Trophoblast cell (in vitro differentiated cells and primary cell): ENCODE measurements at places on chromosomes 3 and 15.
A peak's percentile ranks its signal among the peaks of the same experiment; 100 is the strongest.

DNA sequence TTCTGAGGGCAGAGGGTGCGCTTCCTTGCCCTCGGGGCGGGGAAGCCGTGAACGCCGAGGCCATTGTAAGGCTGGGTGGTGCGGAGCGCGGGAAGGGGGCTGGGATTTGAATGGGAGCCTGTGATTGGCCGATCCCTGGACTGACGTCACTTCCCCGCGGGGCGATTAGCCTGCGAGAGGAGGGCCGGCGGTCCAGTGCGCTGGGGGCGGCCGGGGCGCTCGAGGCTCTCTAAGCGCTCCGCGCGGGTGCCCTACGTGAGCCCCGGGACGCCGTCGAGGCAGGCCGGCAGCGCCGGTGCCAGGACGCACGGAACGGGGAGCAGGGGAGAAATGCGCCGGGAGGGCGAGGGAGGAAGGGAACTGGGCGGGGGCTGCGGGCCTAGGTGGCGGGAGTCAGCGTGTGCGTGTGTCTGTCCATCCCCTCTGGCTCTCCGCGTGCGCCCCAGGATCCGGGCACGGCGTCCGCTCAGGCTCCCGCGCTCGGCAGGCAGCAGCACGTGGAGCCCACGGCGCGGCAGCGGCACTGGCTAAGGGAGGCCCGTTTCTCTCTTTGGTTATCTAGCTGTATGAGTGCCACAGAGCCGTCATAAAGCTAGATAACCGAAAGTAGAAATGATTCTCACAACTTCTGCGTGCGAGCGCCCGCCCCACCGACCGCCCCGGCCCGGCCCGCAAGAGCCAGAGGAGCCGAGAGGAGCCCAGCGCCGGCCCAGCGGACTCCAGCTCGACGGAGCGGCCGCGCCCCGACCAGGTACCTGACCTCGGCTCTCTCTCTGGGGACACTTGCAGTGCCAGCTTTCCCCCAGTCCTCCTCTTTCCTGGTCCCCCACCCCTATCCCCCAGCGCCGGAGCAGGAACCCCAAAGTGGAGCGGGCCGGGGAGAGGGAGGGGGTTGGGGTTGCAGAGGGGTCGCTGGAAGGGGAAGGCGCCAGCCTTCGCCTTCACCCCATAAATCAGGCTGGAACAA lies 33.1 kb upstream of the POLG start:
- H3K4me3 ChIP-seq, result no peak overlapping the region
- peak; percentile 96 for DNase-seq
- H3K27me3 ChIP-seq, result peaks cover 97% of the 10 kb centered on the region
- no peaks in the 10 kb centered on the region for H3K36me3 ChIP-seq
- H3K4me1 ChIP-seq, result no peaks in the 10 kb centered on the region

GRCh38 chr15:96767703-96768434 lies 437.4 kb downstream of the NR2F2 start:
- H3K4me1 ChIP-seq, result peaks cover 10% of the 10 kb centered on the region
- DNase-seq, result peak; percentile 94
- peak overlapping the region; percentile 67 for H3K27ac ChIP-seq

DNA sequence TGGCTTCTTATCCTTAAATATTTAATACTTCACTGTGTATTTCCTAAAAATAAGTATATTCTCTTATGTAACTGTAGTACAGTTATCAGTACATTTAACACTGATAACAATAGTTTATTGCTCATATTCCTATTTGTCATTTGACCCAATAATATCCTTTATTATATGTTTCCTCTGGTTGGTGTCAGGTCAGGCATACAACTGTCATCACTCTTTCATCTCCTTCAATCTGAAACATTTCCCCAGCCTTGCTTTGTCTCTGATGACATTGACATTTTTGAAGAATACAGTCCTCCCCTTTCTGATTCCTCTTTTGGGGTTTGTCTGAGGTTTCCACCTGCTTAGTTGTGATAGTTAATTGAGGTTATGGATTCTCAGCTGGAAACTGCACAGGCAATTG lies 27.8 kb downstream of the PLEKHO2 start:
- DNase-seq, result no peak
- no peak overlapping the region for H3K4me3 ChIP-seq
- no peaks in the 10 kb centered on the region for H3K27me3 ChIP-seq
- H3K36me3 ChIP-seq, result peaks cover 20% of the 10 kb centered on the region
- peaks cover 13% of the 10 kb centered on the region for H3K4me1 ChIP-seq
- no peak overlapping the region for H3K27ac ChIP-seq

- no peaks in the 10 kb centered on the region for H3K27me3 ChIP-seq
- DNase-seq, result no peak
- no peak overlapping the region for H3K27ac ChIP-seq
Measured at GRCh38 chr3:9911863-9912262, 5.0 kb upstream of the IL17RC start.

- no peaks in the 10 kb centered on the region for H3K27me3 ChIP-seq
- no peak for DNase-seq
- H3K4me1 ChIP-seq, result no peaks in the 10 kb centered on the region
- no peak overlapping the region for H3K27ac ChIP-seq
- H3K4me3 ChIP-seq, result no peak overlapping the region
Measured at GRCh38 chr3:43629257-43629656, 7.4 kb upstream of the ANO10 start.

DNA sequence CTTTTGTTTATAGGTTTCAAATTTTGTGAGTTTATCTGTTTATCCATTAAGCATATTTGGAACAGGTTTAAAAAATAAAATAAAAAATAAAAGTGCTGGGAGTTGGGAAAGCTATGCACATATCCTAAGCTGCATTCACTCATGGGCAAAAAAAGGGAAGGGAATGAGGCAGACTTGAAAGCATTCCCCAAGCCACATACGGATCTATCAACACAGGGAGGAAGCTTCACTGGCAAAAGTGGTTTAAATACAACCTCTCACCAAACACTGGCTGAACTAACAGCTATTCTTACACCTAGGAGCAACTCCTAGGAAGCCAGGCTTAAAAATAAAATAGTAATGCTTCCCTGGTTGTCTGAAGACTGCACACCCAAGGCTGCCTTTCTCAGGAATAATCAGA lies 101.2 kb downstream of the PCCB start:
- peaks cover 7% of the 10 kb centered on the region for H3K4me1 ChIP-seq
- no peak overlapping the region for H3K27ac ChIP-seq
- H3K36me3 ChIP-seq, result peaks cover 2% of the 10 kb centered on the region
- no peak for DNase-seq
- no peak overlapping the region for H3K4me3 ChIP-seq

DNA sequence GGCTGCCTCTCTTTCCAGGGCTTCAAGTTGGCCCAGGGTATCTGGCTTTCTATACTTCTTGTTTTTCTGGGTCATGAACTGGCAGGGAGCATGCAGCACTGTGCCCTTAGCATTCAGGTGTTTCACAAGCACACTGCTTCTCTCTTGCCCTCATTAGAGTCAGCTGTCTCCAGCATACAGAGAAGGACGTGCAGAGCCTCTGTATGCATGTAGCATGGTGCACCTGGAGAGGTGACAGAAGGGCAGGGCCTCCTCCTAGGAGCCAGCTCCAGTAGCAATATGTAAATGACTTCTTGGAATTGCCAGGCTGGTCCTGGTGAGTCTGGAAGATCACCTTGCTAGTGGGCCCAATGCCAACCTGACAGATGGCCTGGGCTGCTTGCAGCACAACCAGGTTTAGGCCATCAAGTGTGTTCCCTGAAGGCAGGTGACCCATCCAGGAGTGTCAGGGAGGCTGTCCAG lies 44.8 kb upstream of the ATP2C1 start:
- H3K27me3 ChIP-seq, result no peaks in the 10 kb centered on the region
- no peak for DNase-seq
- H3K4me1 ChIP-seq, result peaks cover 6% of the 10 kb centered on the region
- H3K4me3 ChIP-seq, result no peak overlapping the region
- H3K36me3 ChIP-seq, result no peaks in the 10 kb centered on the region
- H3K27ac ChIP-seq, result no peak overlapping the region

GRCh38 chr3:128813097-128813496 lies 66.3 kb upstream of the ACAD9 start:
- no peaks in the 10 kb centered on the region for H3K4me1 ChIP-seq
- H3K27ac ChIP-seq, result no peak overlapping the region
- H3K27me3 ChIP-seq, result no peaks in the 10 kb centered on the region
- no peak for DNase-seq
- no peak overlapping the region for H3K4me3 ChIP-seq

DNA sequence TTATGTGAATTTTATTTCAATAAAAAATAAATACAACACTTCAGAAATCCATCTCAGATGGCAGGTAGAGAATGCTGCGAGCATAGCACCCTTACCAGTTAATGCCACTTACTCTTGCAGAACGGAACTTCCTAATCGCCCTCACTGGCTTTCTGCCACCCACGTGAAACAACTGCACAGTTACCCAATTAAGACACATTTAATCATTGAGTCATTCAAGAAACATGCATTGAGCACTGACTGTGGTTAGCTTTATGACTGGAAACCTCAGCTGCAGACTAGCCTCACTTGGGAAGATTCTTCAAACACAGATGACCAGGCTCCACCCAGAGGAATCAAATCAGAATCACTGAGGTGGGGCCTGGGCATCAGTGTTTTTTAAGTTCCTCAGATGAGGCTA lies 5.6 kb upstream of the MFGE8 start:
- H3K27ac ChIP-seq, result no peak overlapping the region
- no peaks in the 10 kb centered on the region for H3K36me3 ChIP-seq
- H3K4me1 ChIP-seq, result no peaks in the 10 kb centered on the region
- no peak overlapping the region for H3K4me3 ChIP-seq

- no peak for DNase-seq
- no peak overlapping the region for H3K4me3 ChIP-seq
- H3K36me3 ChIP-seq, result peaks cover 2% of the 10 kb centered on the region
- H3K4me1 ChIP-seq, result peaks cover 6% of the 10 kb centered on the region
- H3K27ac ChIP-seq, result no peak overlapping the region
- no peaks in the 10 kb centered on the region for H3K27me3 ChIP-seq
Measured at GRCh38 chr15:65558336-65558735, 28.1 kb downstream of the HACD3 start.

GRCh38 chr15:79944622-79945021 lies 26.4 kb downstream of the BCL2A1 start:
- no peaks in the 10 kb centered on the region for H3K36me3 ChIP-seq
- no peak for DNase-seq
- no peaks in the 10 kb centered on the region for H3K4me1 ChIP-seq
- no peak overlapping the region for H3K4me3 ChIP-seq
- no peaks in the 10 kb centered on the region for H3K27me3 ChIP-seq
- H3K27ac ChIP-seq, result no peak overlapping the region

GRCh38 chr3:100359035-100359434 lies 24.5 kb downstream of the NIT2 start:
- H3K4me1 ChIP-seq, result no peaks in the 10 kb centered on the region
- DNase-seq, result no peak
- H3K27ac ChIP-seq, result no peak overlapping the region
- H3K27me3 ChIP-seq, result no peaks in the 10 kb centered on the region
- H3K36me3 ChIP-seq, result peaks cover 18% of the 10 kb centered on the region

- no peaks in the 10 kb centered on the region for H3K27me3 ChIP-seq
- H3K27ac ChIP-seq, result no peak overlapping the region
- H3K36me3 ChIP-seq, result no peaks in the 10 kb centered on the region
- no peak for DNase-seq
- H3K4me1 ChIP-seq, result no peaks in the 10 kb centered on the region
Measured at GRCh38 chr3:148146947-148147826, 550.5 kb upstream of the AGTR1 start.

DNA sequence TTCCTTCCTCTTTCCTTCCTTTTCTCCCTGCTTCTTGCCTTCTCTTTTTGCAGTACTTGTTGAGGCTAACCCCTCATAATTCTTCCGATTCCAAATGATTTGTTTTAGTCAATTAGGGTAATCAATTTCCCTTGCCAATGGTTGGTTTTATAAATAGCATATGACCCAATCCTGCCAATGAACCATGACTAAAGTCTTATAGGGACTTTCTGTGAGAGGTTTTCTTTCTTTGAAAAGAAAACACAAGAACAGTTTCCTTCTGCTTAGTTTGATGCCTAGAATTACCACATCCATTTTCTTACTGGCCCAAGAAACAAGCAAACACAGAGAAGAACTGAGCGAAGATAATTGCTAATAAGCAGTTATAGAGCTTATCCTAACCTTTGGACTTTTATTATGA lies 292.5 kb upstream of the SATB1 start:
- no peak for DNase-seq
- no peaks in the 10 kb centered on the region for H3K4me1 ChIP-seq
- H3K27ac ChIP-seq, result no peak overlapping the region
- no peak overlapping the region for H3K4me3 ChIP-seq

DNA sequence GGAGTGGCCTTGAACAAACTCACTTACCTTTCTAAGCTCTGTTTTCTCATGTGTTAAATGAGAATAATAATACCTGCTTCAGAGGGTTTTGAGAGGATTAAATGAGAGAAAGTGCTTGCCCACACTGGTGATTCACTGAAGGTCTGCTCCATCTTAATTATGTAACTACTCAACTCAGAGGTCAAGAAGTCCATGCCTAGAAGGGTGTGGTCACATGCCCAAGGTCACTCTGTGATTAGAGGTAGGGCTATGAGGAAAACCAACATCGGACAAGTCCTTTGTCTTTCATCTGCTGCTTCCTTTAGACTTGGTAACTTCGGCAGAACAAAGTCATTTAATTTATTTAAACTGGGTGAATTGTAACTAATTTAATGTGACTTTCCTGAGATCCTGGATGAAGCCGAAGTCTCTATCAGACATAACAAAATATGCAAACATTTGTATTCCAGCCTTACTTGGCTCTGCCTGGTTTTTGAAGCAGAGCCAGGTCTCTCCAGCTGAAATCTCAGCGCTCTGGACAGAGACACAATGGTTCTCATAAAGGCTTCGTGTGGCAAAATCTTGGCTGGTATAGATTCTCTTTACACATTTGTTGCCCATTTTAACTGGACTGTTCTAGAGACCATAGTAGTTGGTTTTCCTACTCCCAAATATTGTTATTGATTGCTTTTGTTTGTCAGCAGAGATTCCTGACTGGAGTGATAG lies 3.0 kb downstream of the CHRNA7 start:
- no peak for DNase-seq
- H3K36me3 ChIP-seq, result no peaks in the 10 kb centered on the region
- H3K4me1 ChIP-seq, result peaks cover 4% of the 10 kb centered on the region
- H3K27ac ChIP-seq, result no peak overlapping the region

DNA sequence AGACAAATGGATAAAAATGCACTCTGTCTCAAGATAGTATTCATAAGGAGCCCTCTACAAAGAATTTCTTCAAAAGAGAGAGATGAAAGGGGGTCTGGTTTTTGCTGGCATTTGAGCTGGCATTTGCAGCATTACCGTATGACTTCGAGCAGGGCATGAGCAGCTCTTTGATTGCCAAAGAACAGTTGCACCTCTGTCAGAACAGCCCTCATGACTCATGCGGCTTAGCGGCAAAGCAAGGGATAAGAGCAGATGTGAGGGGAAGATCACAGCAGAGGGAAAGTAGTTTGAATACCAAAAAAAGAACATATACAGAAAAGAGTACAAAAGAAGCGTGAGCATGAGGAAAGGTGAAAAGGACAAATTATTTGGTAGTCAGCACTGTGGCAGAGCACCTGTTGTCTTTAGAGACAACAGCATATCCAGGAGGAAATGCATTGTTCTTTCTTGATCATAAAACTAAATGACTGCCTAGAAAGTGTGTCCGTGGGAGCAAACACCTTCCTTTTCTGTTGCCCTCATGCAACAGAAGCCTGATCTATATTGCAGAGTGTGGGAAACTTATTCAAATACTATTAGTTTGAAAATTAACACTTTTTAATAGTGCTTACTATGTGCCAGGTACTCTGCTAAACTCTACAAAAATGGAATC lies 80.5 kb upstream of the SLC24A5 start:
- H3K27ac ChIP-seq, result no peak overlapping the region
- H3K4me1 ChIP-seq, result no peaks in the 10 kb centered on the region
- peak; percentile 34 for DNase-seq
- H3K36me3 ChIP-seq, result no peaks in the 10 kb centered on the region
- no peaks in the 10 kb centered on the region for H3K27me3 ChIP-seq
